ENCODE measurements at places on chromosomes 16 and 17. TPM values are rescaled to one million over a fixed set of nuclear protein-coding genes. Genes with fewer than 3 reads are reported as not detected.

Gene OR2C1
- not detected for total RNA-seq

Gene CHRNB1
- 31.9 TPM for total RNA-seq

GRCh38 chr16:70735141-70735979 lies 49.5 kb upstream of the MTSS2 start:
- no peaks in the 10 kb centered on the region for H3K4me1 ChIP-seq
- 0 out of 2 replicates have a peak, but pooled peaks cover 4% of the 10 kb centered on the region for H3K36me3 ChIP-seq
- no peaks in the 10 kb centered on the region for H3K27me3 ChIP-seq
- DNase-seq: no peak
- H3K27ac ChIP-seq: no peak overlapping the region
- H3K4me3 ChIP-seq: no peak overlapping the region

DNA sequence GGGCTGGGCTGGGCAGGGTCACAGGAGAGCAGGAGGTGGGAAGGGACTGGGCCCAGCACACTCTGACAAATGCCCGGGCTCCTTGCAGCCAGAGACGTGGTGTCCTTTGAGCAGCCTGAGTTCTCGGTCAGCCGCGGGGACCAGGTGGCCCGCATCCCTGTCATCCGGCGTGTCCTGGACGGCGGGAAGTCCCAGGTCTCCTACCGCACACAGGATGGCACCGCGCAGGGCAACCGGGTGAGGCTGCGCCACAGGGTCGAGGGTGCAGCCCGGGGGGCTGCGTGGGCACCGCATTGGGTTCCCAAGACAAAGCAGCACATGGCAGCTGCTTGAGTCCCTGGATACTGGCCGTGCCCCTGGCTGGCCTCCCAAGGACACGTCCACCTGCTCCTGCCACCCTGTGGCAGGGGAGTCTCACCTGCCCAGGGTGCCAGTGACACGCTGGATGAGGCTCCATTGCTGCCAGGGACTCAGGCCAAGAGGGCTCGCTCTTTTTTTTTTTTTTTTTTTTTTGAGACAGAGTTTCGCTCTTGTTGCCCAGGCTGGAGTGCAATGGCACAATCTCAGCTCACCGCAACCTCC lies 21.3 kb downstream of the GALK1 start:
- no peaks in the 10 kb centered on the region for H3K27me3 ChIP-seq
- no peak for DNase-seq
- H3K4me1 ChIP-seq: 0 out of 2 replicates have a peak, but pooled peaks cover 3% of the 10 kb centered on the region
- H3K27ac ChIP-seq: no peak overlapping the region
- H3K4me3 ChIP-seq: no peak overlapping the region
- H3K36me3 ChIP-seq: peaks cover 10% of the 10 kb centered on the region

DNA sequence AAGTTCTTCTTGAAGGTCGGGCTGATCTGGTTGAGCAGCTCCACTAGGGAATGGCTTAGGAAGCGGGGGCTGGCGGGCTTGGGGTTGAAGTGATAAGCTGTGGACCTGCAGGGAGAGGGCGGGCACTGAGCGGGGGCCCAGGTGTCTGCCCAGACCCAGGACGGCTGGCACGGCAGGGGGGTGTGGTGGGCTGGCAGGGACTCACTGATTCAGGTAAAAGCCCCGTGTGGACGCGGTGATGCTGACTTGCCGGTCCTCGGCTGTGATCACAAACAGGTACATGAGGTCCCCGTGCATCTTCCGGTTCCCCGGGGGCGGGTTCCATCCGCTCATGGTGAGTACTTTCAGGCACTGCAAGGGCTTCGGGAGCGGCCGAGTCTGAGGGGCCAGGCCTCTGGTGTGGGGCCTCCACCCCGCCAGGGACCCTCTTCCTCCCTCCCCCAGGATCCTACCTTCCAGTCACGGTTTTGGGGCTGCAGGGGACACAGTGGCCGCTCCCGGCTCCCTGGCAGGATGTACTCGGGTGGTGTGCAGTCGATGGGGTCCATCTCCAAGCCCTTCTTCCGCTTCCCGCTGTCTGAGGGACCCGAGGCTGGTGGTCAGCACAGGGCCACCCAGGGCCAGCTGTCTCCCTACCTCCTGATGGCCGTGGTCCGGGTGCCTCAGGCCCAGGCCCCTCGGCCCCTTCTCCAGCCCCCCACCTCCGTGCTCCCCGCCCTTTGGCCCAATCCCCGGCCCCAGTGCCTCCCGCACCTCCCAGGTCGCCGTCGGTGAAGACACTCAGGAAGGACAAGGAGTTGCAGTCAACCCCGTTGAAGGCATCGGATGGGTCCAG lies 10.2 kb downstream of the CLUH start:
- no peak overlapping the region for H3K27ac ChIP-seq
- H3K4me1 ChIP-seq: no peaks in the 10 kb centered on the region
- DNase-seq: no peak
- no peaks in the 10 kb centered on the region for H3K27me3 ChIP-seq
- no peak overlapping the region for H3K4me3 ChIP-seq

DNA sequence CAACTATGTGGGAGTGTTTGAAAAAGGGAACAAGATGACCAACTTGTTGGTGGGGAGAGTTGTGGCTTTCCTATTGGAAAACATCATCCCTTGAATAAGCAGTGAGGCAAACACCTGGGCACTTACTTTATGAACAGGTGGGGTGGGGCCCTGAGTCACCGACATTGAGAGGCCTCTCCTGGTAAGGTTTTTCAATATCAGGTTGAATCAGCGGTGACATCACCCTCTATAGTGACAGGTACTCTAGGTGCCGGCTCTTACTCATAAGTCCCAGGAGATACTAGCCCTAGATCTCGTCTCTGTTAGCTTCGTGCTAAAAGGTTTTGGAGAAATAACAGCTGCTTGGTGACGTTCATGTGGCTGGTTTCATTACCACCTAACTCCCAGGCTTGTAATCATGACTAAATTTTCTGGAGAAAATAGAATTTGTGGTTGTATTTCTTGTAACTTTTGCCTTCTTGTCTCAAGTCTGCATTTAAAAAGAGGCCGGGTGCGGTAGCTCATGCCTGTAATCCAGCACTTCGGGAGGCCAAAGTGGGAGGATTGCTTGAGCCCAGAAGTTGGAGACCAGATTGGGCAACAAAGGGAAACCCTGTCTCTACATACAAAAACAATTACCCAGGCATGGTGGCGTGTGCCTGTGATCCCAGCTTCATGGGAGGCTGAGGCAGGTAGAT lies 19.3 kb downstream of the CDH1 start:
- no peaks in the 10 kb centered on the region for H3K36me3 ChIP-seq
- no peaks in the 10 kb centered on the region for H3K27me3 ChIP-seq
- peak; percentile 100 for DNase-seq
- H3K27ac ChIP-seq: peak overlapping the region; percentile 98
- no peak overlapping the region for H3K4me3 ChIP-seq
- H3K4me1 ChIP-seq: peaks cover 77% of the 10 kb centered on the region

Gene CMTM2
- 0.65 TPM for total RNA-seq

GRCh38 chr17:63024201-63024600 lies 58.2 kb downstream of the TANC2 start:
- no peaks in the 10 kb centered on the region for H3K36me3 ChIP-seq
- no peak for DNase-seq
- no peak overlapping the region for H3K4me3 ChIP-seq
- no peaks in the 10 kb centered on the region for H3K27me3 ChIP-seq
- no peak overlapping the region for H3K27ac ChIP-seq
- H3K4me1 ChIP-seq: no peaks in the 10 kb centered on the region

Gene OTOP2
- total RNA-seq: not detected

Gene ABR
- 84.4 TPM for total RNA-seq

DNA sequence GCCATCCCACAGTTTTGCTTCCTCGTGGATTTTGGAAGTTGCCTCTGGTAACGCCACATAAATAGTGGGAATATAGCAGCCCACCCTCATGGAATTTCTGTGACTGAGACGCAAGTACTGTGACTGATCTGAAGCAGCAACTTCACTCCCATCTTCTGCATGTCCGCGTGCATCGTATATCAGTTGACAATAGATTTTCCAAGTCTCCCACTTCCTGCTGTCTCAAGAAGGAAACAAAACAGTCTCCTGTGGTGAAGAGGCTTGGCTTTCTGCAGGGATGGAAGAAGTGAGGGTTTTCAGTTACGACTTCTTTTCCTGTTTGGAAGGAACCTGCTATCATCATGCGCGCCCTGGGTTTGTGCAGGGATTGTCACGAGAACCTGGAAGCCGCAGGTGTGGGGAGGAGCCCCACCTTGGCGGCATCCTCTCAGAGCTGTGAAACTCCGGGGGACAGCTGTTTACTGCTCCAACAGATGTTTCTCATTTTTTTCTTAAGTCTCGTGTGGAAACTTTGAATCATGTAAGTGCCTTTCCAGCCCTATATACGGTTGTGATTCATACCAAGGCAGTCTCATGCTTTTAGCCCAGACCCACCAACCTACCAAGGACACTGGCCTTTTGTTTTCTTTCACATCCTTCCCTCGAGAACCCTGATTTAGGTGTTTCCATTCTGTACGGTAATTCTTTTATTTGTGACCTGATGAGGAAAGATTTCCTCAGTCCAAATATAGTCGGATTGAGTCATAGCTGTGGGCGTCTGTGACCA lies 57.5 kb downstream of the WIPI1 start:
- H3K4me3 ChIP-seq: no peak overlapping the region
- H3K27me3 ChIP-seq: no peaks in the 10 kb centered on the region
- no peak for DNase-seq
- peaks cover 18% of the 10 kb centered on the region for H3K4me1 ChIP-seq

GRCh38 chr17:44931376-44931775 lies 16.1 kb upstream of the GFAP start:
- H3K27me3 ChIP-seq: no peaks in the 10 kb centered on the region
- no peak overlapping the region for H3K27ac ChIP-seq
- DNase-seq: no peak
- H3K4me3 ChIP-seq: no peak overlapping the region
- peaks cover 13% of the 10 kb centered on the region for H3K36me3 ChIP-seq

Gene EMC8
- 44.0 TPM for total RNA-seq

GRCh38 chr16:26830428-26831127 lies 236.1 kb upstream of the C16orf82 start:
- no peaks in the 10 kb centered on the region for H3K4me1 ChIP-seq
- H3K4me3 ChIP-seq: no peak overlapping the region

Gene SLC46A1
- 14.9 TPM for total RNA-seq

- no peak overlapping the region for H3K4me3 ChIP-seq
- H3K27me3 ChIP-seq: no peaks in the 10 kb centered on the region
- no peak overlapping the region for H3K27ac ChIP-seq
- no peak for DNase-seq
Measured at GRCh38 chr17:39933912-39934311, 6.4 kb downstream of the LRRC3C start.

Gene SLFN14
- total RNA-seq: not detected

DNA sequence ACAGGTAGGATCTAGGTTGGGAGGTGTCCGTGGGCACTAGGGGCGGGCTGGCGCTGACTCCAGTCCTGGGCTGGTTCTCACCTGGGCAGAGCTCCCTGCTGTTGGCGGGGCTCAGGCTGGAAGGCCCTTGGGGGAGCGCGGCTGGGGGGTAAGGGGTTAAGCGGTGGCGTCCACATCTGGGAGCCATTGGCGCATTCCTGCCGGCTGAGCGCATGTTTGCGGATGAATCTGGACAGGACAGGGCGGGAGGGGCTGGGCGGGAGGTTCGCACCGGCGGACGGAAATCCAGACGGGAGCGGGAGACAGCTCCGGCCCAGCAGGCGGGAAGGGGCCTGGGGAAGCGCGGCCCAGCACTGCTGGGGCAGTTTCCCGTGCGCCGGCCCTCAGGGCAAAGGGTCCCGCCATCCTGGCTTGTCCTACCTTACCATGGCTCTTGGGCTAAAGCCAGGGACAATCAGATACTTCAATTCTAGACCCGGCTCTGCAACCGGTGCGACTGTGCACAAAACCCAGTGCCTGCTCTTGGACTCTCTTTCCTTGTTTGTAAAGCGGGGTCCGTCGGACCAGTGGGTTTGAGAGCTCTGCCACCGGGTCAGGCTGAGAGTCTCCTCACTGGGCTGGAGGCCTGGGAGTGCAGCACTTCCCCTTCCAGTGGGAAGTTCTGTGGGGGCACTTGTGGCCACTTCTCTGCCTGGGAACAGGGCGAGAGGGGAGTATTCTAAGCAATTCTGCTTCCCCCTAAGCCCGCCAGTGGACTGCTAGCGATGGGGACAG lies 7.8 kb downstream of the RARA start:
- peak overlapping the region; percentile 75 for H3K27ac ChIP-seq
- peaks cover 85% of the 10 kb centered on the region for H3K4me1 ChIP-seq
- H3K4me3 ChIP-seq: peak overlapping the region; percentile 99
- no peaks in the 10 kb centered on the region for H3K36me3 ChIP-seq
- no peaks in the 10 kb centered on the region for H3K27me3 ChIP-seq

- H3K4me1 ChIP-seq: no peaks in the 10 kb centered on the region
- H3K27me3 ChIP-seq: no peaks in the 10 kb centered on the region
- H3K27ac ChIP-seq: no peak overlapping the region
Measured at GRCh38 chr17:62668091-62668804, 40.8 kb downstream of the MRC2 start.

GRCh38 chr17:51398128-51398525 lies 137.8 kb downstream of the UTP18 start:
- no peak overlapping the region for H3K4me3 ChIP-seq
- no peak overlapping the region for H3K27ac ChIP-seq
- H3K27me3 ChIP-seq: peaks cover 94% of the 10 kb centered on the region
- H3K36me3 ChIP-seq: no peaks in the 10 kb centered on the region
- no peaks in the 10 kb centered on the region for H3K4me1 ChIP-seq

DNA sequence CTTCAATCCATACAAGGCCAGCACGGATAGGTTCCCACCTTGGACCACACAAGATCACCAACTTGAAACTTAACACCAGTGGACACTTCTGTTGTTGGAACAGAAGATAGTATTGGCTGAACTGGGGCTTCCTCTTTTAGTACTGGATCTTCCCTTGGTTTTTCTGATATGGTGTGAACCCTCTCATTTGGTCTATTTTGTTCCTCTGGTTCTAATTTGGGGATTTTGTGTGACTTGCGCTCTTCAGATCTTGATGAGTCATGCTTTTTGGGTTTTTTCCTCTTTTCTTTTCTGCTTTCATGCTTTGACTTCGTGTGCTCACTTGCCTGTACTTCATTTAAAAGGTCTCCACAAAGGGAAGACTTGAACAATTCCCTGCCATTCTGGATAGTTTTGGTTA lies 39.0 kb downstream of the SOST start:
- peak overlapping the region; percentile 98 for H3K27ac ChIP-seq
- H3K4me3 ChIP-seq: peak overlapping the region; percentile 66
- no peaks in the 10 kb centered on the region for H3K27me3 ChIP-seq
- no peaks in the 10 kb centered on the region for H3K36me3 ChIP-seq
- no peak for DNase-seq

Gene MEFV
- total RNA-seq: not detected

- no peaks in the 10 kb centered on the region for H3K36me3 ChIP-seq
- H3K27me3 ChIP-seq: peaks cover 27% of the 10 kb centered on the region
- DNase-seq: no peak
Measured at GRCh38 chr17:15398736-15399331, 57.4 kb upstream of the TEKT3 start.

Gene KRTAP9-4
- not detected for total RNA-seq
